ENCODE measurements at places on chromosomes 6 and 20.

GRCh38 chr6:39339868-39340550 lies 17.5 kb upstream of the KCNK16 start:
- DNase-seq: no peak

- peak; percentile 44 for DNase-seq
Observed at GRCh38 chr6:24910961-24911725, 24.6 kb downstream of the RIPOR2 start.

DNA sequence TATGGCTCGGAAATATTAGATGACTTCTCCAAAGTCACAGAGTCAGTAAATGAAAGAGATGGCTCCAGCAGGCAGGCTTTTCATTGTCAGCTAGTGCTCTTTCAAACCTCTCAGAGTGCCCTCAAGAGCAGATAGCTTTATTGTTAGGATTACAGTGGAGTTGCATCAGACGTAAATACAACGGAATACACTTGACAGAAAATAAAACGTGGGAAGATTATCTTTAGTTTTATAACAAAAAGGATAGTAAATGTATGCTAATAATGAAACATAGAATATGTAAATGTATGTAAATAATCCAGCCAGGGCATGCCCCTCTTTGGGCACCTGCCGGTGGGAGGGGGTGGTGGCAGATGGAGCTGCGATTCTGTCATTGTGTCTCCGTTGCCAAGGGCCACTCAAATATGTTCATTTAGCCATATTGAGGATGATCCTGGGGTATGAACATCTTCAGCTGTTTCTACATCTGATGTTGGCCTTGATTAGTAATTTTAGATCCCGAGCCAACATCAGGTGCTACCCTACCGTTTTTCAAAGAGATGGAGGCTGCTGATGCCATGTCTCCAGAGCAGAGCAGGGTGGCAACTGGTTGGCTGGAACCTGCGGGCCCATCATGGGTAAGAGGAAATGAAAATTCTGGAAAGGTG lies 358.3 kb upstream of the SULF2 start:
- DNase-seq: no peak

- DNase-seq: no peak
Observed at GRCh38 chr20:51162015-51162414, 139.1 kb upstream of the KCNG1 start.

DNA sequence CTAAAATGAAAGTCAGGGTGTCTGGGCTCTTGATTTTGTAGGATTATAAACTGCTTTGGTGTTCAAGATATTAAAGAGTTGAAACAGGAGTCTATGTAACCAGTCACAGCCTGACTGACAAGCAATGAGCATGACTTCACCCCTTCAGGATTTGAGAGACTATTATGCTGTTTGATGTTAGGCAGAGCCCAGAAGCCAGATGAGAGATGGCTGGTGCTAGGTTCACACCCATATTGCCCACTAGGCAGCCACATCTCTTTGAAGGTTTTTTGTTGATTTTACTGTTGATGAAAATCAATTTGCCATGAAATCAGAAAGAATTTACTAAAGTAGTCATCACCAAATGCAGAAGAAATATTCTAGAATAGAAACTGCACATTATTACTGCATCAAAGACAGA lies 243.6 kb downstream of the KHDRBS2 start:
- DNase-seq: no peak

GRCh38 chr6:104402572-104402971 lies 457.1 kb downstream of the HACE1 start:
- DNase-seq: no peak

DNA sequence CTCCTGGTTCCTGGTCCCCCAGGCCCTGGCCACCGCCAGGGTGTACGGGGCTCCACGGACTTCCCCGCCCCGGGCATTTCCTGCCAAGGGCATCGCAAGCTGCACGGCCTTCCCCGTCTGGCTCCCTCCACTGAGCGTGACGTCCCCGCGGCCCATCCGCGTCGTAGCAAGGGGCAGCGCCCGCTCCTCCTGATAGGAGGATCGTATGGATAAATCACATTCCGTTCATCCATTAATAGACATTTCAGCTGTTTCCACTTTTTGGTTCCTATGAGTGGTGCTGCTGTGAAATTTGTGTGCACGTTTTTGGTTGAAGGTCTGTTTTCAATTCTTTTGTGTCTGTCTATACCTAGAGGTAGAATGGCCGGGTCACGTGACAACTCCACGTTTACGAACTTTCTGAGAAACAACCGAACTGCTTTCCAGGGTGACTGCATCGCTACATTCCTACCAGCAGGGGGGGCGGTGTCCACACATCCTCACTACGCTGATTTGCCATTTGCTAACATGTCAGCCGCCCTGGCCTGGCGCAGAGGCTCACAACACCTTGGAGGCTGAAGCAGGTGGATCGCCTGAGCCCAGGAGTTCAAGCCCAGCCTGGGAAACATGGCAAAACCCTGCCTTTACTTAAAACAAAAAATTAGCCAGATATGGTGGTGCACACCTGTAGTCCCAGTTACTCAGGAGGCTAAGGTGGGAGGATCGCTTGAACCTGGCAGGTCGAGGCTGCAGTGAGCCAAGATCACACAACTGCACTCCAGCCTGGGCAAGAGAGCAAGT lies 37.7 kb downstream of the KCNQ2 start:
- peak; percentile 95 for DNase-seq

- peak; percentile 24 for DNase-seq
Observed at GRCh38 chr6:96611342-96611991, 48.5 kb downstream of the FHL5 start.

DNA sequence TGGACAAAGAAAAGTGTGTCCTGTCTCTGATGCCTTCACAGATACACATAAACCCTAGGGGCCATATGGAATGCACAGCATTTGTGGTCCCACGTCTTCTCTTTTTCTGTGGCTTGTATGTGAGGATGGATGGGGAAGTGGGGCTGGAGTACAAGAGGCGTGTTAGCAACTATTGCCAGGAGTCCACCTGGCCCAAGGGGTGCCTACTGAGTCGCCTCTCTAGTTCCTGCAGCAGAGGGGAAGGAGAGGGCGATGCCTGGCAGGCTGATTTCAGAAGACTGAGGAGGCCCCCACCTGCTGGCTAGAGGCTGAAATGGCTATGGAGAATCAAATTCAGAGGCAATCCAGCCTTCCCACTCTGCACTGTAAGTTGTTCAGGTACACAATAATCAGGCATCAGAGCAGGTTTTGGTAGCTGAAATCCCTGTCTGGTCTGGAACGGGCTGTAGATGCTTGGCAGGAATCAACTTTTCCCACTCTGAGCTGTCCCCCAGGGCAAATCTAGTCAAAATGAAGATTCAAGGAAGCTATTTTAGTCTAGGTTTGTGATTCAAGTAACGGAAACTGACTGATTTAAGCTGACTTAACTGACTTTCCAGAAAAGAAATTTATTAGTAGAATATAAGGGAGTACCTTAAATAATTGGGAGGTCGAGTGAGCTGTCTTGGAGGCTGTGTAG lies 14.9 kb upstream of the PPARD start:
- DNase-seq: peak; percentile 79

DNA sequence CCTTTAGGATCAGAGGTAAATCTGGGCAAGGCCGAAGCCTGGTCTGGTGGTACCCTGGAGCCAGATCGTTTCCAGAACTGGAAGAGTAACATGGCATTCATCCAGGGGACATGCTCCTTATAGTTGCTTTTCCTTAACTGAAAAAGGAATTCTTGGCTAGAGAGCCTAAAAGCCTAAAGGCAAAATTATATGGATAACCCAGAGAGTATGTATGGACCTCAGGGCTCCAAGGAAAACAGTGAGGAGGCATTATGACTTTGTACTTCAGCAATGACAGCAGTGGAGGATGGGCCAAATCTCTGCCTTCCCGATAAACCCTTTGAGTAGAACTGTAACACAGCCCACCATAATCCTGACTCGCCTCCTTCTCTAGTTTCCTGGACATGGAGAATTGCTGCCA lies 29.3 kb downstream of the ARHGAP18 start:
- DNase-seq: no peak

DNA sequence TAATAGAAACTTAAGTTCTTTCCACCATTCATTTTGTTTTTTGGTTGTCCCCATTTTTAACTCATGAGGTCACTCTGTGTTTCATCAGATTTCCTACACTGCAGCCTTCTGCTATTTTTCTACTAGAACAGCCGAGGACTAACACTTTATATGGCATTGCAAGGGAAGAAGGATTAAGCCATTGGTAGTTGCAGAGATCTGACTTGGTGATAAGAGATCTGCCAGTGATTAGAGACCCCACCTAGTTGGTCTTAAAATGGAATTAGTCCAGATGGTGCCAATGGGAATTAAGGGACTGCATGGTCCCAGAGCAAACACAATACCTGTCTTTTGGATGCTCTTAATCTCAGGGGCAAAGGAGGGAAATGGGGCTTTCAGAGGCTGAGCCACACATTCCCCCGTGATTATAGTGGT lies 125.5 kb upstream of the TMEM170B start:
- DNase-seq: no peak

GRCh38 chr6:101534386-101534785 lies 140.9 kb downstream of the GRIK2 start:
- DNase-seq: no peak

DNA sequence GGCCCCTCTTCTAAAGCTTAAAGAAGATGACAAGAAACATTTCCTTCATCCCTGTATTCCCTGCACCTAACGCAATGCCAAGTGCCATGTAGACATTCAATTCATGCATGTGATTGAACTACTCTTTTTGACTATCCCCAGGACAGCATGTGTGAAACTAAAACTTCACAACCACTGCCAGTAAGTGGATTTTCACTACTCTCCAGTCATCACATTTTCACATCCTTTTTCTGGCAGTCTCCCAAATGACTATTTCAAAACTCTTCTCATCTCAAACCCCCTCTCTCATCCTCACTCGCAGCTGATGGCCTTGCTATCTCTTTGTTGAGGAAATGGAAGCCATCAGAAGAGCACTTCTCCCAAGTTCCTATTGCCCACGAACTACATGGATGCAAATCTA lies 122.6 kb downstream of the OPRM1 start:
- DNase-seq: peak; percentile 27

DNA sequence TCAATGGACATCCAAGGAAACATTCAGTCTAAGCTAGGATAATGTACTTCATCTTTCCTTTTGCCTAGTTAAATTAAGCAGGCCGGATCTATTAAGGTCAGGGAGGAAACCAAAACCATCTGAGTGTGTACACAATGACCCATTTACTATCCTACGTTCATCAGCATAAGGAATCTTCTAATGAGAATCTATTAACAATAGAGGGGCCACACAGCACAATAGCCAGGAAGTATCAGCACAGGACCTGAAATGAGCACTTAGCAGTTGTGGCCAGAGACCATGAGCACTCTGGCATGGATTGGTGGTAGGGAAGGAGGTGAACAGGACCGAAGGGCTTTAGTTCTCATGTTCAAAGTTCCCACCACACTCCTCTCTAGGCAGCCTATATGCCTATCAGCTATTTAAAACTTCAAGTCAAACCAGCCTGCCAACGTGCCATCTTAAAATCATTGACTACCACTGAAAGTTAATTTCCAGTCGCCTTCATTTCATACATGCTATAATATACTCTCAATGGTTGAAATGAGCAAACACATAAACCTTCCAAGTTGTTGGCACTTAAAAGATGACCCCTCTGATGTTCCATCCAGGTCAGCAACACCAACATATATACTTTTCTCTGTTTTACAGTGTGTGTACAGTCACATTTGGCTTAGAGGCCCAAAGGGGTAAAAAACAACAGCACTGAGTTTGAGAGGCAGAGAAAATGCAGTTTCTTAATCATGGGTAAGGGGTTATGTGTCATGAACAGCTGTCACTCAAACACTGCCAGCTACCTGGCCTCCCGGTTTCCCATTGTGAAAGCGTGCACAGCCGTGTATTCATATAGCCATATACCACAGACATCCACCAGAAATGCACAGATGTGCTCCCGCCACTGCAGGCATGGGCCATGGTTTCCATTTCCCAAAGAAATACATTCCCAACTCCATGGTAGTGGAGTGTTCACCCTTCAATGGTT lies 184.3 kb downstream of the TBXT start:
- no peak for DNase-seq

DNA sequence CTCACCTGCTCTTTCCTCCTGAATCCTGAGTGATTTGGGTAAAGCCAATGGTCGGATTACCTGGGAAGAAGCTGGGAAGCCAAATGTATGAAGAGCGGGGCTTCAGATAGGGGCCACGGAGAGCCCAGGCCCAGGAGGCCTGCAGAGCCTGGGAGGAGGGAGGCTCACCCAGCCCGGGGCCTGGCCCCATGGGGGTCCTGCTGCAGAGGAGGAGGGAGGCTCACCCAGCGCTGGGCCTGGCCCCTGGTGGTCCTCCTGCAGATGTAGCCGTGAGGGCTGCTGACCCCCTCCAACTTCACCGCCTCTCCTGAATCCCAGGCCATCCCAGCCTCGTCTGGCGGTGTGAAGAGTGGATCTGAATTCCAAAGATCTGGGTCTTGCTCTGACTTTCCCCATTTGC lies 368.4 kb downstream of the THBS2 start:
- DNase-seq: no peak

DNA sequence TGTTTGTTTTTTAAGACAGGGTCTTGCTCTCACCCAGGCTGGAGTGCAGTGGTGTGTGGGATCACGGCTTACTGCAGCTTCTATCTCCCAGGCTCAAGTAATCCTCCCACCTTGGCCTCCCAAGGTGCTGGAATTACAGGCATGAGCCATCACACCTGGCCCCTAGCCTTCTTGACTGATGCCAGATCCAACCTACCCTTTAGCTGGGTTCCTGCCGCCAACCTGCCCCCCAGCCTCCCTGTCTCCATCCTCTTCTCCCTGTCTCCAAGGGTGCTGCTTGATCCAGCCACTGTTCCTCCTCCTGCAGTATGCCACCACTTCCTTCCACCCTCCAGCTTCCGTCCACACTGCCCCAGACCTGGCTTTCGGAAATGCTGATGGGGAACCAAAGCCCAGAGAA lies 3.2 kb upstream of the C20orf144 start:
- DNase-seq: no peak

GRCh38 chr6:135555550-135555949 lies 58.0 kb upstream of the AHI1 start:
- peak; percentile 26 for DNase-seq

DNA sequence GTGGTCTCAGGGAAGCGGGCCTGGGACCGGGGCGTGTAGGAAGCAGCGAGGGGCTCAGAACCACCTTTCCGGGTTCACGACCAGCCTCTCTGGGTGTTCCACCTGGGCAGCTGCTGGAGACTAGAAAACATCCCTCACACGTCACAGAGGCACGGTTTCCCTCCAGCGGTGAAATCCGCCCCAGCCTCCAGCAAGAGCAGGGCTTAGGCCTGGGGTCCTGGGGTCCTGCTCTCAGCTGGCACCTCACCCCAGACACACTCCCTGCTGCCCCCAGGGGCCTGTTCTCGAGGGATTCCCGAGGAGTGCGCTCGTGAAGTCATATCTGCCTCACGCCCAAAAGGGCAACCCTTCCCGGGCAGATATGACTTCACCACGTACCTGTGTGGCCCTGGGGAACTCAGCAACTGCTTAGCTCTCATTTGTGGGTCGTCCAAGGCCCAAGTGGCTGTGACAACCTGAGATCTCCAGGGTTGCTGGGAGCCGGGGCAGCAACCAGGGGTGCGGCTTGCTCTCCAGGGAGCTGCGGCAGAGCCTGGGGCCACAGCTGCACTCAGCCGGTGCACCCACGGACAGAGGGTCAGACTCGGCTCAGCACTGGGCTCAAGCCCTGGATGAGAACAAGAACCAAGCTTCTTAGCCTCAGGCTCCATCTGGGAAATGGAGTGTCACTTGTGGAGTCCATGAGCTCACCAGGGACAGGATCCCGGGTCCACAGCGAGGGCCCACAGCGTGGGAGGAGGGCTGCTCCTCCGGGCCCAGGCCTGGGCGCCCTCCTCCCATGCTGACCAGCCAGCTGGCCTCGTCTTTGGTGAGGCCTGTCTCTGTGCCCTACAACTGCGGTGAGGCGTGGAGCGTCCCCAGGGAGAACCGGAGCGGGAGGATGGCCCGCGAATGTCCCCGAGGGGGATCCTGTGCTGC lies 661 bp downstream of the FNDC11 start:
- DNase-seq: no peak

Measured in GM13977 (cell line).